ENCODE measurements at places on chromosomes 12 and 14.

- no peak for DNase-seq
Measured at GRCh38 chr12:32501835-32502333, 102.5 kb downstream of the FGD4 start.

- DNase-seq, result no peak
Measured at GRCh38 chr12:19639781-19640415, 200.6 kb downstream of the AEBP2 start.

- no peak for DNase-seq
Measured at GRCh38 chr12:56411781-56412639, 37.2 kb downstream of the TIMELESS start.

DNA sequence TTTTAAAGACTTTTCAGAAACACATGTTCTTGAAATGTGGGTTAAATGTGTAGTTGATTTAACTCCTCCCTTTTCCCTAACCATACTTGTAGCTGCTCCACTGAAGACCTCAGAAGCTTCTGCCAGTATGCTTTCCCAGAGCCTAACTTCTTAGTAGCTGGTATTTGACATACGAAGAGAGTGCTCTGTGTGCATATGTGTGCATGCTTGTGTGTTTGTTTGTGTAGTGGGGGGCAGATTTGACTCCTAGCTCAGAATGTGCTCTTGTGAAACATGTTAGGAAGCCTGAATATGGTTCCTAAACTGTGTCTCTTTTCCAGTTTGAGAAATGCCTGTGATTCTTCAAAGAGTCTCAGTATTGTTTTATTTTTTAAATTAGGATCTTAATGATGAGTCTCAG, 420.4 kb downstream of the PCNX1 start:
- DNase-seq, result no peak

- DNase-seq, result no peak
Measured at GRCh38 chr12:89166121-89166520, 186.2 kb downstream of the DUSP6 start.

DNA sequence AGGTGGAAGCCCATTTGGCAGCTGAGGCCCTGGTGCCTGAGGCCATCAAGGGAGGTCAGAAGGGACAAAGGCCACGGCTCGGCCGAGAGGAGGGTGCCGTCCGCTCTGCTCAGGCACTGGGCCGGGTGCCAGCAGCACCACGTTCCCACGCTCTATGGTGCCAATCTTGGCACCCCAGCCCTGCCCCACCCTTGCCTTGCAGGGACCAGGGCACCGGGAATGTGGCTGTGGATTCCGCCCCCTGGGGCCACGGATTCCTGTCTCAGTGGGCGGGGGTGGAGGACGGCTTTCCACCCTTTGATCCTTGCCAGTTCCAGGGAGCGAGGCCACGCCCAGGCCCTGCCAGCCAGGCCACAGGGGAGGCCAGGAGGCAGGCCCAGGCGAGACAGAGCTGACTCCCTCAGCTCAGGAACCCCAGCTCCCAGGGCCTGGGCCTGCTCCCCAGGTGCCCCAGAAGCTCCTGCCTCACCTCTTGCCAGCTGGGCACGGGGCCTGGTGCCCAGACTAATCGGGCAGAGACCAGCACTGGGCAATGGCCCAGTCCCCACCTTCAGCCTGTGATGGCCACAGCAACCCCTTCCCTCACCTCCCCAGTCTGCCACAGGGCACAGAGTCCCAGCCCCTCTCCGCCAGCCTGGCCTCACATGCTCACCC, 26.4 kb upstream of the GPR132 start:
- DNase-seq, result no peak

GRCh38 chr12:130701402-130701744, 14.7 kb downstream of the RIMBP2 start:
- no peak for DNase-seq

DNA sequence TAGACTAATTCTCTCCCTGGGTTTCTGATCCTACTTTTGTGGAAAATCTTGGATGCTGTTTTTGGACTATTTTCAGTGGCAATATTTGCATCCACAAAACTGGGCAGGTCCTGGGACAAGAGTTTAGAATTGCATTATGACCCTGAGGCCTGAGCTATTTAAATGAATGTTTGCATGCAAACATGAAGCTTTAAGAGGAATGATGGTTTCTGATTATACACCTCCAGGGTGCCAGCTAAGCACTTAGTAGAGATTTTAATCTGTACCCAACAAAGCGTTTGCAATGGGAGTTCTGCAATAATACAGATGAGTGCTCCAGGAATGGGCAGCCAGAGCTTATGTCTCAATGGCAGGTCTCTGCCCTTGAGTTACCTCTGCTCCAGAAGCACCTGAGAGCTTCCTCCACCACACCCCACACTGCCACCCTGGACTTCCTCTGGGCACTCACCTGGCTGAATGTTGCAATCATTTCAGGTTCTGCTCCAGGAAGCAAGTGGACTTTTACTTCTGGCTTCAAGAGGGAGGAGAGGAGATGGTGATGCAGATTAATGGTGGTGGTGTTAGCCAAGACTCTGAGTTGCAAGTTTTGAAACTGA, 6.0 kb upstream of the SPTLC2 start:
- DNase-seq, result no peak

DNA sequence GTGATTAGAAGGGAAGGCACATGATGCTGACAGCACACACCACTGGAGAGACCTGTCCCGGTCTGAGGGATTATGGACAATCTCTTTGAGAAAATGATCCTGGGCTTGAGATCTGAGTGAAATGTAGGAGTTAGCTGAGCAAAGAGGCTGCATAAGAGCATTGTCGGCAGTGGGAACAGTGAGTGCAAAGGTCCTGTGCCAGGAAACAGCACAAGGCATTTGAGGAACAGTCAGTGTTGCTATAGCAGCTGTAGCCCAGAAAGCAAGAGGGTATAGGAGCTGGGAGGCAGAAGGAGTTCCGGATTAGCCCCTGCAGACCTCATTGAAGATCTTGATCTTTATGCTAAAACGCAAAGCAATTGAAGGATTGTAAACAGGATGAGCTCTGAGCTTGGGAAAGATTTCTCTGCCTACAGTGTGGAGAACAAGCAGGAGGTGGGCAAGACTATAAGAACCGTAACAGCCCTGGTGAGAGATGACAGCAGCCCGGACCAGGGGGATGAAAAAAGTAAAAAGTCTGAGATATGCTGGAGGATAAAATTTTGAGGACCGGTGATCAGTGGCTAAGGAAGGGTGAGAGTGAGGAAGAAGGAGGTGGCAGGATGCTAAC, 28.5 kb downstream of the CFL2 start:
- DNase-seq, result no peak

GRCh38 chr12:65269603-65270002, 8.9 kb upstream of the MSRB3 start:
- no peak for DNase-seq

GRCh38 chr14:68724914-68725313, 68.0 kb downstream of the ZFP36L1 start:
- DNase-seq, result no peak

DNA sequence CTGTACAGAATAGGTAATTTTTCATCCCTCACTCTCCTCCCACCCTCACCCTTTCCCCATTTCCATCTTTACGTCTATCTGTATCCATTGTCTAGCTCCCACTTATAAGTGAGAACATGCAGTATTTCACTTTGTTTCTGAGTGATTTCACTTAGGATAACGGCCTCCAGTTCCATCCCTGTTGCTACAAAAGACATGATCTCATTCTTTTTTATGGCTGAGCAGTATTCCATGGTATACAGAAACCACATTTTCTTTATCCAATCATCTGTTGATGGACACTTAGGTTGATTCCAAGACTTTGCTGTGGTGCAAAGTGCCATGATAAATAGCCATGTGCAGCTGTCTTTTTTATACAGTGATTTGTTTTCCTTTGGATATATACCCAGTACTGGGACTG, 16.4 kb downstream of the EEA1 start:
- DNase-seq, result no peak

GRCh38 chr12:82650627-82651337, 35.9 kb upstream of the TMTC2 start:
- DNase-seq, result peak; percentile 38

- DNase-seq, result no peak
Measured at GRCh38 chr14:102235275-102235897, 69.6 kb downstream of the MOK start.

DNA sequence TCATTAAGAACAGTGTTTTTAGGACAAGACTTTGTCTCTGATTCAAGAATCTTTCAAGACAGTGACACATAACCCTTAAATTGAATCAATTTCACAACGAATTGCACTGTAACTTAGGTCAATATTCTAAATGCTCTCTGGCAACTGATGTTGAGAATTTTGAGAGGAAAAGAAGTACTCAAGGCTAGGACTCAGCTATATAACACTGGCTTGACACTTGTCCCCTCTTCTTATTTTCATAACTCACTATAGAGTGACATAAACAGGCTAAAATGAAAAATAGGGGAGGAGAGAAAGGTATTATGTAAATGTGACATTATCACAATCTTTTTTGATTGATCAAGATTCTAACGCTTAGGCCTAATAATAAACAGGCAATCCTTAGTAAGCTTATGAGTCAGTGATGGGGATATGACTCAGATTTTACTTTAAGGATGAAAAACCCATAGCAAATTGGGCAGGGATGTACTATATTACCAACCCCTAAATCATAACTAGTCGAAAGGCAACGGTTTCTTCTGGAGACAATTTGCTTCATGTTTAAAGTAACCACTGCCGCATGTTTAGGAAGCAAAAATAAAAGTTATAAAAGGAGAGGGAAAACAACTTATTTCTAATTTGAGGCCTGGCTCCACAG, 10.9 kb downstream of the BTG1 start:
- no peak for DNase-seq

DNA sequence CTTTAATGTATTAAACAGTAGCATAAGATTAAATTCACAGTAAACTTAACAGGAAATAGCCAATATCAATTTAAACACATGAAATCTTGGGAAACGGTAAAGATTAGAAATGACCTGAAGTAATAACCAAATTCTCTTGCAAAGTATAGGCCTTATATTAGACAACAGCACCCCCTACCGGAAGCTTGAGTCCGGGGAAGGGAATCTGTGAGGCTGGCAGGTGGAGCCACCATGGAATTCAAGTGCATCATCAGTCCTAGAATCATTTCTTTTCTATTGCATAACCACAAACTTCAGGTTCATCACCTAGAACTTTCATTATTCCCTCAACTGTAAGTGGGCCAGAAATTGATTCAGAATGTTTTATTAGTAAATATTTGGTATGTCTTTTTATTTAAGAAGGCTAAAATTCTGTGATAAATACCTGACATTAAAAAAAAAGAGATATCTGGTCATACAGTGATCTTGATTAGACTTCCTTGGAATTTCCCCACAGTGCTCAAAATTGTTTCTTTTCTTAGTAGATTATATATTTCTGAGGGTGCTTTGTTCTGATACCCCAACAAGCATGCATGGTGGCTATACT, 48.6 kb downstream of the AP5M1 start:
- DNase-seq, result peak; percentile 16

DNA sequence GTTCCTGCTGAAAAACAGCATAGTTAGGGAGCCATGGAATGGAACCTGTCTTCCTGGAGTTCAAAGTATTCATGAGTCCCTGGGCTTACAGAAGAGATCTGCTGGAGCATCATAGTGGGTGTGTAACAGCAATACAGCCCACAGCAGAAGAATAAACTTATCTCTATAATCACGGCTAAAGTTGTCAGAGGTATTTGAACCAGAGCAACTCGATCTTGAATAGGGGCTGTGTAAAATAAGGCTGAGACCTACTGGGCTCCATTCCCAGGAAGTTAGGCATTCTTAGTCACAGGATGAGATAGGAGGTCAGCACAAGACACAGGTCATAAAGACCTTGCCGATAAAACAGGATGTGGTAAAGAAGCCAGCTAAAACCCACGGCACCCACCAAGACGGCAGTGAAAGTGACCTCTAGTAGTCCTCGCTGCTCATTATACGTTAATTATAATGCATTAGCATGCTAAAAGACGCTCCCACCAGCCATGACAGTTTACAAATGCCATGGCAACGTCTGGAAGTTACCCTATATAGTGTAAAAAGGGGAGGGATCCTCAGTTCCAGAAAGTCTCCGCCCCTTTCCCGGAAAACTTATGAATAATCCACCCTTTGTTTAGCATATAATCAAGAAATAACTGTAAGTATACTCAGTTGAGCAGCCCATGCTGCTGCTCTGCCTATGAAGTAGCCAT, 223.4 kb downstream of the PCNX1 start:
- DNase-seq, result peak; percentile 20

DNA sequence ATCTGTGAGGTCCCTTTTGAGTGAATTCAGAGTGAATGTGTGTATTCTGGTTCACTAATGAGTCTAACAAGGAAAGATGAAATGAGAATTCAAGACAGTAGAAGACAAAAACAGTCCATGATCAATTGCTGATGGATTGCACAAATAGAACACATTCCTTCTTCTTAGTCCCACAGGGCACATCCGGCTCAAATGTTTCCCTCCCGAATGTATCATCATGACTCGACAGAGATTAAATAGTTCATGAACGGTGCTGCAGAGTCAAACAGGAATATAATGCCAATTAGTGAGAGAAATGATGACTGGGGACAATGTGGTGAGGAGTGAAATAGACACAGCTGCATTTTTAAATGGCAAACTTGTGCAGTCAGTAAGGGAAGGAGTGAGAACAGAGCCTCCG, 11.5 kb upstream of the SFSWAP start:
- no peak for DNase-seq

DNA sequence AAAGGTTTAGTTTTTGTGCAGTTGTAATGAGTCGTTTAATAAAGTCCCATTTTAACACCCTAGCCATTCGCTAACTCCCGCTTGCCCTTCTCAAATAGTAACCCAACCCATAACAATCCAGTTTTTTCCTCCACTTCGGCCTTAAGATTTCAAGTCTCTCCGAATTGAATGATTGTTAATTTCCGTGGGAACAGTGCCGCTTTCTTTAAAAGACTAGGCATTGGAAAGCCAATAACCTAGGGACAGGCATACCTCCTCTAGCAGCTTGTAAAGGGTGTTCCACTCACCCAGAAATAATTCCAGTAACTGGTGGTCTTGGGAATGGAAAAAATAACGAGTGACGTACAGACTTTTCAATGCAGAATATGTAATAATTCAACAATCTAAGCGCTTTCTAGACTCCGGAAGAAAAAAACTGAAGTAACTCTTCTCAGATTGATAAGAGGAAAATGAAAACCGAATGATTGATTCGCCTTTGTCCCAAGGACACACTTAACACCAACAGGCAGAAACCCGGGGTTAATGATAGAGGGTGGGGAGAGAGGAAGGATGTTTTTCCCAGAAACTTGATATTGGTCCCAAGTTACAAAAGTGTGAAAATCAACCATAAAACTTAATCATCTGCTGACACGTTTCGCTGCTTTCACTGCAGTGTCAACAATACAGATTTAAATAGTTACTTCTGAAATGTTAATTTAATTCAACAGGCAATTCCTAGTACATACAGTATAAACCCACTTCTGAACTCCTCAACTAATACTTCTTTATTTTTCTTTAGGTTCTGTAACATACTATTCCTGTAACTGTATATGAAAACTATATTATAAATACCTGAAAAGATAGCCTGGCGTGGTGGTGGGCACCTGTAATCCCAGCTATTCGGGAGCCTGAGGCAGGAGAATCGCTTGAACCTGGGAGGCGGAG, 1.0 kb upstream of the SINHCAF start:
- no peak for DNase-seq

DNA sequence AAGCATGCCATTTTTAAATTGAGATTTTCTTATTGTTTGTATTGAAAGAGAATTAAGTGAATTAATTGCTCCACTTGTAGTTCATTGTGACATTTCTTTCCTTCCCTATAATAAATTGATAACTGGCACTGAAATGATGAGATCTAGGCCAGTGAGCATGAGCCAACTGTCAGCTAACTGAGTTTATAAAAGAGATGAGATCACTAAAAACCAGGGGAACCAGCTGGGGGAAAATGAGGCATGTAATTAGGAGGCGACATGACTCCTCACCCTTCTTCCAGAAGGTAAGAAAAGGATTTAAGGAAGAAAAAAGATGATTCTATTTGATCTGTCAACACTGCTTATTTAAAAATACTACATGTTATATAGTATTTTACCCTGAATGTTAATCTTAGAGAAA, 104.5 kb upstream of the DNM1L start:
- DNase-seq, result no peak
